ENCODE measurements at places on chromosomes 11 and 22.
A peak's percentile ranks its signal among the peaks of the same experiment; 100 is the strongest.

DNA sequence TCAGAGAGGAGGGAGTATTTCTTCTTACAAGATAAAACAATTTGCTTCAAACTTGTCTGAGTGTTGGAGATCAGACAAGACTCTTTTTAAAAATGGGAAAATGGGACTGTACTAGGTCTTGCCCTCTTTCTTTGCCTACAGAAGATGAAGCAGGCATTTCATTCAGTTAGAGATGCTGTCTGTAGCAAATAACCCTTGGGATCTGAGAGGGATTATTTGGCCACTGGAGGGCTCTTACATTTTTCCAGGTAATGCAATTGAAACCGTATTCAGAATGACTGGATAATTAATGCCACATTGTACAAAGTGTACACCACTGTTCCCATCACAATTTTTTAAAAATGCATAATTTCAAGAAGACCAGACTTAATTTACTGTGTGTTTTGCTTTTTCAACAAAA is 258.5 kb upstream of the KIRREL3 start:
- no peak for DNase-seq

GRCh38 chr11:29171360-29171950 is 845.4 kb downstream of the KCNA4 start:
- DNase-seq: no peak

- DNase-seq: peak; percentile 24
Observed at GRCh38 chr11:46537537-46538295, 56.1 kb downstream of the AMBRA1 start.

GRCh38 chr11:86197448-86197847 is 47.1 kb upstream of the EED start:
- no peak for DNase-seq

DNA sequence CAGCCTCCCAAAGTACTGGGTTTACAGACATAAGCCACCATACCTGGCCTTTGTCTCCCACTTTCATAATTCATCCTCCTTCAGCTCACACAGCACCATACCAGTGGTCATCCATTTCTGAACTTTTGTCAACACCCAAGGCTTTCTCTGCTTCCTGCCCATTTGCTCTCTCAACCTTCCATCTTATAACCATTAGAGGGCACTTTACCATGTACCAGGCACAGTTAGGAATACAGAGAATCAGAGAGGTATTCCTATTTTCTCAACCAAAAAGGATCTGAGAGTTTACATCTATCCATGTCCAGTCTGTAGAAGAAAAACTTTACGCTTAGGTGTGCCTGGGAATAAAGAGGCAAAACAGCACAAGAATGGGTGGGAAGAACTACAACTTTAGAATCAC is 397.6 kb downstream of the BUD13 start:
- no peak for DNase-seq

DNA sequence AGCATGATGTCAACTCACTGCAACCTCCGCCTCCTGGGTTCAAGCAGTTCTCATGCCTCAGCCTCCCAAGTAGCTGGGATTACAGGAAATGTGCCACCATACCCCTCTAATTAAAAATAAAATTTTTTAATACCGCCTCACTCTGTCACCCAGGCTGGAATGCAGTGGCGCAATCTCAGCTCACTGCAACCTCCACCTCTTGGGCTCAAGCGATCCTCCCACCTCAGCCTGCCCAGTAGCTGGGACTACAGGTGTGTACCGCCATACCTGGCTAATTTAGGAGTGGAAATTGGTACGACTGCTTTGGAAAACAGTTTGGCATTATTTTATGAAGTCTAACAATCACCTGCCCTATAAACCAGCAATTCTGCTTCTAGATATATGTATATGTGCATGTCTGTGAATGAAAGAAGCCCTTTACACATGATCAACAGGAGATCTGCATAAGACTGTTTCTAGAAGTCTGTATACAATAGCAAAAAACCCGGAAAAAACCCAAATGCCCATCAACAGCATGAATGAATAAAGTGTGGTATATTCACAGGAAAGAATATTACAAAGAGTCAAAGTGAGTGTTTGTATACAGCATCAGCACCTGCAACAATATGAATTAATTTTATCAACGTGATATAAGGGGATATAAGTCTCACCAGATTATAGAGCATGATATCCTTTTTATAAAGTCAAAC is 16.0 kb downstream of the SLC35F2 start:
- no peak for DNase-seq

DNA sequence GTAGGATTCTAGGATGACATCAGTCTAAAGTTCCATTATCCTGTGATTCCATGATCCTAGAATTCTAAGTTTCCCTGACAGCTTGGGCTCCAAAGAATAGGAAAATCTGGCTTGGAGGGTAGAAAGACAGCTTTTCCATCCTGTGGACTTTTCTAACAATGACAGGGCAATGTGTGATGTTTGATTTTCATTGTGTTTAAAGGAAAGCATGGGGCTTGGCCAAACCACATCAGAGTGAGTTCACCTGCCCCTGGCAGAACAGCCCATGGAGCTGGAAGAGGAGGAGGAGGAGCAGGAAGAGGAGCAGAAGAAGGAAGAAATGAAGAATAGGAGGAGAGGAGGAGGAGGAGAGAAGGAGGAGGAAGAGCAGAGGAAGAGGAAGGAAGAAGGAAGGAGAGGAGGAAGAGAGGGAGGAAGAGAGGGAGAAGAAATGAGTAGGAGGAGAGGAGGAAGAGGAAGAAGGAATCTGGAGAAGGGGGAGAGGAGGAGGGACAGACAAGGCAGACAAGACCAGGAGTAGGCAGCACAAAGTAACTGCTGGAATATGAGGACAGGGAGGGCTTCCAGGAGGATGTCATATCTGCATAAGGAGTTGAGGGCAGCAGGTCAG is 53.1 kb upstream of the WNT11 start:
- no peak for DNase-seq

GRCh38 chr11:37946155-37946766 is 1348.2 kb upstream of the RAG2 start:
- DNase-seq: no peak

- no peak for DNase-seq
Observed at GRCh38 chr11:117604336-117604995, 192.6 kb downstream of the DSCAML1 start.

DNA sequence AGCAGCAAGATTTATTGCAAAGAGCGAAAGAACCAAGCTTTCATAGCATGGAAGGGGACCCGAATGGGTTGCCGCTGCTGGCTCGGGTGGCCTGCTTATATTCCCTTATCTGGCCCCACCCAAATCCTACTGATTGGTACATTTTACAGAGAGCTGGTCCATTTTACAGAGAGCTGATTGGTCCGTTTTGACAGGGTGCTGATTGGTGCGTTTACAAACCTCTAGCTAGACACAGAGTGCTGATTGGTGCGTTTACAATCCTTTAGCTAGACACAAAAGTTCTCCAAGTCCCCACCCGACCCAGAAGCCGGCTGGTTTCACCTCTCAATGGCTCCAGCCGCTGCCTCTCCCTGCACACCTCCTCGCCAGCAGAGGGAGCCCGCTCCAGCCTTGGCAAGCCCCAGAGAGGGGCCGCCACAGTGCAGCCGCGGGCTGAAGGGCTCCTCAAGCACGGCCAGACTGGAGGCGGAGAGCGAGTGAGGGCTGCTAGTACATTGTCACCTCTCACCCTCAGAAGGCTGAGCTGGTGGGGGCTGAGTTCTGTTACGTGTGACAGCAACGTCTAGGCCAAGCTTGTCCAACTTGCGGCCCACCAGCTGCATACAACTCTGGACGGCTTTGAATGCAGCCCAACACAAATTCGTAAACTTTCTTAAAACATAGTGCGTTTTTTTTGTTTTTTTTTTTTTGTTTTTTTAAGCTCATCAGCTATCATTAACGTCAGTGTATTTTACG is 8.7 kb downstream of the PTH start:
- no peak for DNase-seq

DNA sequence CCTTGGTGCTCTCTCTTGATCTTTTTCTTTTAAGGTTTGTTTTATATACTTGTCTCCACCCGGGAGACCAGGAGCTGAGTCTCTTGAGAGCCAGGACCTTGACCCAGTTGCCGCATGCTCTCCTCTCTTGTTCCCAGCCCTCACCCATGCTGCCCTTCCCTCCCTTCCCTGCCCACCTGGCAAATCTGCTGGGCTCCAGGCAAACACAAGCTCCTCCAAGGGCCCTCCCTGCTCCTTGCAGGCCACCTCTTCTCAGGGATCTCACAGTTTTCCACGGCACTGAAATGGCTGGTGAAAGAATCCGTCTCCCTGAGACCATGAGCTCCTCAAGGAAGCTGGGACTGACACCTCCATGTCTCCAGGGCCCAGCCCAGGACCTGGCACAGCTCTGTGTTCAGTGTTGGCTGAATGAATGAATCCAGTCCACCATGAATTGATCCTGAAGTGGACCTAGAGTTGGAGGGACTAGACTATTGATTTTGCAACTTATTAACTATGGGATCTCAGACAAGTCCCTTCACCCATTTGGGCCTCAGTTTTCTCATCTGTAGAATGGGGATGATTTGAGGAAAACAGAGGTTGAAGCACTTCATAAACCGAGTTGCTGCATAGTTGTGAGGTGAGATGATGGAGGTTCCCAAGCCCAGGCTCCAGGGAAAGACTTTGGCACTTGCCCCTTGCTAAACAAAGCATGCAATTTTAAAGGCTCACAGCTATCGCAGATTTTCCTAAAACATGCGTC is 25.1 kb upstream of the FBLN1 start:
- no peak for DNase-seq

DNA sequence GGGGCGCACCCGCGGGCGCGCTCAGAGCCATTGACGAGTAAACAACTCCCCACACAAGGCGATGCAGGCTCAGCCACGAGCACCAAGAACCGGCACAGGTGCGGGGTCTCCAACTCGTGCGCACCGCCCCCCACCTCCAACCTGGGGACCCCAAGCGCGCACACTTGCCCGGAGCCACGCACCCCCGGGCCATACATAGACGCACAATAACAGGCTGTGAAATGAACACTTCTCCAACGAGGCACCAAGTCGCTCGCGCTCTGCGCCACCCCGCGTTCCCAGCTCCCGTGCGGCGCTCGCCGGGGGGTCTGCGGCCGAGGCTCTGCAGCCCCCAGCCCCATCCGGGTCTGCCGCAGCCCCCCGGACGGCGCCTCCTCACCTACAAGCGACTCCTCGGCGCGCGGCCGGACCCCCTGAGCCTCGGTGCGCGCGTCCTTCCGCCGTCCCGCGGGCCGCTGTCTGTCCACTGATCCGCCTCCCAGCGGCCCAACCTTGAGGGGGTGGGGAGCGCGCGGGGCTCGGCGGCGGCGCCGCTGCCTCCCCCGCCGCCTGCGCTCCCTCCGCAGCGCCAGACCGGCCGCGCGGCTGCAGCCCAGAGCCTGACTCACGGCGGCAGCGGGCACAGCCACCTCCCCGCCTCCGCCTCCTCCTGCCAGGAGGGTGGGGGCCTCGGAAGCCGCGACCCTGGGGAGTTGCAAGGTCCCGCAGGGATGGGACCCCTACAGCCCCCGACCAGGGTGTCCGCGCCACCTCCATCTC is 1.6 kb downstream of the IFITM10 start:
- DNase-seq: no peak

GRCh38 chr11:32385998-32386397 is 49.3 kb downstream of the WT1 start:
- DNase-seq: no peak

DNA sequence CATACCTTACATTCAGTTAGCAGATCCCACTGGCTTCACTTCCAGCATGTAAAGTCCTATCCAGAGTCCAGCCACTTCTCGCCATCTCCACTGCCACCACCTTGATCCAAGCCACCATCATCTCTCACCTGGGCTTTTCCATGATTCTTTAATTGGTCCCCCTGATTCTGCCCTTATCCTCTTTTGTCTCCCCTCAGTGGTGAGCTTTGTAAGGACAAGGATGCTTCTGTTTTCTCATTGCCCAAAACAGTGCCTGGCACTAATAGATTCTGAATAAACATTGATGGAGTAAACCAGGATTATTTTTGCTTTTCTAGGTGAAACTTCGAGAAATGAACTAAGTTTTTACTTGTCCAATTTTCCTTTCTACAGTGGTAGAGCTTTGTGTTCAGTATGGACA is 4.4 kb downstream of the POLA2 start:
- DNase-seq: no peak

GRCh38 chr11:20368438-20368837 is 4.9 kb downstream of the HTATIP2 start:
- DNase-seq: no peak

DNA sequence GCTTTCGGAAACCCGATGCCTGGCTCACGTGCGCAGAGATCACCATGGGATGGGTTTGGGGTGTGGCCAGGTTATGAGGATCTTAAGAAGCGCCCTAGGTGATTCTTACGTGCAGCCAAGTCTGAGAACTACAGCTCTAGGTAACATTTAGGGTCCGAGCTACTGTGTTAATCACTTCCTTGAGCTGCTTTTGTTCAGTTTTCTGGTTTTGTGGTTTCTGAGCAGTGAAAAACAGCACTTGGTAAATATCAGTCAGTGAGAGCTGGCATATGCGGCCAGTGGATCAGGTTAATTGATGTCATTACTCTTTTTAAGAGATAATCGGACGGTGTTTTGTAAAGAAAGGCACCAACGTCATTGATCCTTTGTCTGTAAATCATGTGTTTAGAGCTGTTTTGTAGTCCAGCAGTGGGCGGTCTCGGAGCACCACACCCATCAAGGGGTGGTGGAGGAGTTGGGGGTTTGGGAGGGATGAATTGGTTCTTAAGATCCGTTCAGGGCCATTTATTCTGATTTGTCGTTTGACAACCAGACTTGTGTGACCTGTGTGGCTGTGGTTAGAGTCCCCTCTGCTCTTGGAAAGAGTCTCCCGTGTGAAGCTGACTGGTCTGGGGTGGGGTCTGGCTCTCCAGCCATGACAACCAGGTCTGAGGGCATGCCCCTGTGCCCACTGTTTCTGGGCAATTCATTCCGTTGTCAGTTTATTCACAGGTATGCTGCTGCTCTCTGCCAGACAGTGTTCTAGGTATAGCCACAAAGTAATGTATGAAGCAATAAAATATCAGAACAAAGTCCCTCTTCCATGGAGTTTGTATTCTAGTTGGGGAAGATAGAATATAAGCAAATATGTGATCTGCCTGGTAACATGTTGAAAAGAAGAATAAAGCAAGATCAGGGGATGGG is 61.9 kb upstream of the SORL1-AS1 start:
- no peak for DNase-seq

GRCh38 chr22:41364955-41365354 is 16.8 kb upstream of the TEF start:
- no peak for DNase-seq
